ENCODE measurements at places on chromosomes 2 and 18. TPM values are rescaled to one million over a fixed set of nuclear protein-coding genes. Genes with fewer than 3 reads are reported as not detected.

LCT gene
- 0.11 TPM for total RNA-seq

TUBB6 gene
- total RNA-seq, result 27.7 TPM

VWA3B gene
- 0.64 TPM for total RNA-seq

- H3K27me3 ChIP-seq, result no peaks in the 10 kb centered on the region
- H3K4me1 ChIP-seq, result no peaks in the 10 kb centered on the region
- H3K4me3 ChIP-seq, result no peak overlapping the region
- H3K36me3 ChIP-seq, result no peaks in the 10 kb centered on the region
- DNase-seq, result no peak
- H3K27ac ChIP-seq, result no peak overlapping the region
These were observed 690.9 kb upstream of the TMEFF2 start for GRCh38 chr2:192885569-192886160.

REEP1 gene
- 2.0 TPM for total RNA-seq

- H3K4me3 ChIP-seq, result no peak overlapping the region
- H3K27ac ChIP-seq, result no peak overlapping the region
- no peak for DNase-seq
- H3K4me1 ChIP-seq, result no peaks in the 10 kb centered on the region
- no peaks in the 10 kb centered on the region for H3K27me3 ChIP-seq
These were observed 149.7 kb upstream of the STON1 start for GRCh38 chr2:48380208-48380607.

EVA1A gene
- 1.2 TPM for total RNA-seq

DNA sequence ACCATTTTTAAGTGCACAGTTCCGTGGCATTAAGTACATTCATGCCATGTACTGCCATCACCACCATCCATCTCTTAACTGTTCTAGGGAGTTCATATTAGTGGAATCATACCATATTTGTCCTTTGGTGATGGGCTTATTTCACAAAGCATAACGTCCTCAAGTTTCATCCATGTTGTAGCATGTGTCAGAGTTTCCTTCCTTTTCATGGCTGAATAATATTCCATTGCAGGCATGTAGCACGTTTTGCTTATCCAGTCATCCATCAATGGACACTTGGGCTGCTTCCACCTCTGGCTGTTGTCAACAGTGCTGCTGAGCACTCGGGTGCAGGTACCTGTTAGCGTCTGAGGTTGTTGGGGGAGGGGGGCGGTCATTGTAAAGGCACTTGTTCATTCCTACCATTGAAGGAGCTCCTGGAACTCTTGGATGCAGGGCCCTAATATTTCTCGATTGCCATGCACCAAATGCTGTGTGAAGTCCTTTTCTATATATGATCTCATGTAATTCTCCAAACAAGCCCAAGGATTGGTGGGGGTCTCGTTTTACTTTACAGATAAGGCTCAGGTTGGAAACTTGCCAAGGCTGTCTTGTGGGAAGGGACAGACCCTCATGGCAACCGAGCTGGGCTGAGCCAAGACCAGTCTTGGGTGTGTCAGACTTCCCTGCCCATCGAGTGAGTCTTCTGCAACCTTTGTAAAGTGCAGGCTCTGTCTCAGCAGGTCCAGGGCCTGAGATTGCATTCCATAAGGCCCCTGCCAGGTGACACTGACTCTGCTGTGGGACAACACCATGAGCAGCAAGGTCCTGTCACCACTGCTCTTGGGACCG is 42.9 kb upstream of the SH3RF3 start:
- no peaks in the 10 kb centered on the region for H3K27me3 ChIP-seq
- H3K36me3 ChIP-seq, result no peaks in the 10 kb centered on the region
- no peak overlapping the region for H3K27ac ChIP-seq
- peaks cover 4% of the 10 kb centered on the region for H3K4me1 ChIP-seq

PARD3B gene
- 2.5 TPM for total RNA-seq

APLF gene
- 10.2 TPM for total RNA-seq

DNA sequence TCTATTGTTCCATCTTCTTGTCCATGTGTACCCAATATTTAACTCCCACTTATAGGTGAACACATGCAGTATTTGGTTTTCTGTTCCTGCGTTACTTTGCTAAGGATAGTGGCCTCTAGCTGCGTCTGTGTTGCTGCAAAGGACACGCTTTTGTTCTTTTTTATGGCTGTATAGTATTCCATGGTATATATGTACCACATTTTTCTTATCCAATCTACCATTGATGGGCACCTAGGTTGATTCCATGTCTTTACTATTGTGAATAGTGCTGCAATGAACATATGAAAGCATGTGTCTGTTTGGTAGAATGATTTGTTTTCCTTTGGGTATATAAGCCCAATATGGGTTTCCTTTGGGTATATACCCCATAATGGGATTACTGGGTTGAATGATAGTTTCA is 77.3 kb upstream of the MMADHC start:
- H3K36me3 ChIP-seq, result no peaks in the 10 kb centered on the region
- H3K27me3 ChIP-seq, result no peaks in the 10 kb centered on the region
- H3K4me1 ChIP-seq, result no peaks in the 10 kb centered on the region
- no peak overlapping the region for H3K4me3 ChIP-seq
- no peak for DNase-seq
- H3K27ac ChIP-seq, result no peak overlapping the region

Data from endodermal cell (in vitro differentiated cells).